Skeletal muscle tissue (tissue), 5 donors: ENCODE measurements at places on chromosomes 12 and 14. TPM values are rescaled to one million over a fixed set of nuclear protein-coding genes. Genes with fewer than 3 reads are reported as not detected.

The GDF3 gene
- 1.0 TPM for total RNA-seq

The HECTD1 gene
- total RNA-seq: 234 TPM

The GNB3 gene
- 3.7 TPM for total RNA-seq

The KRT6C gene
- not detected for total RNA-seq

The RNF31 gene
- total RNA-seq: 33.4 TPM

The ARMH4 gene
- total RNA-seq: 6.8 TPM

The KRT71 gene
- total RNA-seq: not detected

The RNF212B gene
- not detected for total RNA-seq

The AVPR1A gene
- total RNA-seq: 14.1 TPM

The RBM19 gene
- 12.5 TPM for total RNA-seq

The SERPINA5 gene
- total RNA-seq: 0.52 TPM

The CNTN1 gene
- total RNA-seq: 27.1 TPM

The GAS2L3 gene
- 19.3 TPM for total RNA-seq

The MYG1 gene
- 50.1 TPM for total RNA-seq

The ING4 gene
- 38.1 TPM for total RNA-seq

The FOXA1 gene
- total RNA-seq: not detected

The ADCY6 gene
- total RNA-seq: 37.6 TPM

The LRTM2 gene
- not detected for total RNA-seq

The NANOG gene
- 0.52 TPM for total RNA-seq

The TFCP2 gene
- 14.6 TPM for total RNA-seq

The EML1 gene
- total RNA-seq: 37.6 TPM

The OR4E2 gene
- not detected for total RNA-seq

The IL31 gene
- not detected for total RNA-seq

The WDR89 gene
- 15.7 TPM for total RNA-seq

The CD27 gene
- total RNA-seq: not detected

The TMEM132D gene
- total RNA-seq: 1.6 TPM

The TRPV4 gene
- 0.52 TPM for total RNA-seq
